ENCODE measurements at places on chromosomes 3 and 15. TPM values are rescaled to one million over a fixed set of nuclear protein-coding genes. Genes with fewer than 3 reads are reported as not detected.

Gene LMOD3
- not detected for polyA plus RNA-seq

Gene EPHB1
- polyA plus RNA-seq, result 0.81 TPM

Gene XCR1
- not detected for polyA plus RNA-seq

Gene PPP1R14D
- not detected for polyA plus RNA-seq

Gene NEO1
- 4.5 TPM for polyA plus RNA-seq

Gene CCR3
- not detected for polyA plus RNA-seq

Gene REC114
- not detected for polyA plus RNA-seq

Gene CLRN1
- not detected for polyA plus RNA-seq

Gene DZIP3
- polyA plus RNA-seq, result 5.4 TPM

Gene ATP6V1A
- polyA plus RNA-seq, result 47.9 TPM

DNA sequence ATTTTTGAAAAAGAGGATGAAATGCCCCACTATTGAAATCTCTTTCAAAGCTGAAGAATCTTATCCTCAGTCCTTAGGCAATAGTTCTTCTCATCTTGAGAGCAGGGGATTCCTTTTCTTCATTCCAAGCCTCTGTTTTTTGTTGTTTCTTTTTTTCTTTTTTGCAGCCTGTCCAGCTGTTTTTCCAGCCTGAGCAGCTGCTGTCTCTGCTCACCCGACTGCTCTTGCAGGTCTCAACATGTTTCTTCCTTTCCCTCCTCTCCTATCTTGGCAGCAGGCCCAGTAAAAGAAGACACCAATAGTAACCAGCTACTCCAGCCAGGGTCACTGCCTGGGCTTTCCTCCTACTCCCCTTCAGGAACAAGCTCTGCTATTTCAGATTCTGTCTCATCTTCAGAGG, 23.8 kb downstream of the MEX3B start:
- DNase-seq, result no peak

GRCh38 chr3:133535971-133536881, 37.3 kb upstream of the CDV3 start:
- DNase-seq, result peak; percentile 96

DNA sequence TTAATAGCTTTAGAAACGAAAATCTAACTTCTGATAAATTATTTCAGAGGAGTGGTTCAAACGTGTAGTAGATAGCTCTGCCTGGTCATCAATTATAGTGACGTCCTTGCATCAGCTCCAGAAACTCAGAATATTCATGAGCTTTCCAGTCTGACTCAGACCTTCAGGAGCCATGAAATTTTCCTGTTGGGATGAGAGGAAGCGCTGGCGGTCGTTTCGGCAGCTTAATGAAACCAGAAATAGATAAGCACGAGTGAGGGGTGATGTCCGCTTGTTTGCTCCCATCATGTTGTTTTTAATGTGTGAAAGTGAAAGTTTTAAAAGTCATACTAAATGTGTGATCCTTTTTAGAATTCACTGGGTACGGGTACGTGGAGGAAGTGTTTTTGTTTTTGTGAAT, 141.1 kb downstream of the PGPEP1L start:
- peak; percentile 73 for DNase-seq

GRCh38 chr3:136604961-136605360, 147.2 kb downstream of the STAG1 start:
- no peak for DNase-seq

DNA sequence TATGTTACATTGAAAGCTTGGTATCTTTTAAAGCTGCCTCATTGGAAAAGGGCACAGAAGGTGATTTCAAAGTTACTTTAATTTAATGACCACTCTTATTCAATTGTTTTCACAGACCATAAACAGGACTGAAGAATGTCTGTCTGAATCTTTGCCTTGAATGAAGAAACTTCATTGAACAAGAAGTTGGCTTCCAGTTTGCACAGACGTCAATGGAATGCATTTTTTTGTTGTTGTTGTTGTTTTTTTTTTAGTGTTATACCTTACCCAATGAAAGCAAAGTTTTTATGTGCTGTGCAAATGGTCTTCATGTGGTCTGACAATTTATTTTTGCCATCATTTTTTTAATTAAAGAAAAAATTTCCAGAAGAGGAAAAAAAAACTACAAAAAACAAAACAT, 602.7 kb upstream of the TGFBR2 start:
- no peak for DNase-seq

- peak; percentile 83 for DNase-seq
Observed at GRCh38 chr15:39300451-39301153, 280.3 kb upstream of the THBS1 start.

DNA sequence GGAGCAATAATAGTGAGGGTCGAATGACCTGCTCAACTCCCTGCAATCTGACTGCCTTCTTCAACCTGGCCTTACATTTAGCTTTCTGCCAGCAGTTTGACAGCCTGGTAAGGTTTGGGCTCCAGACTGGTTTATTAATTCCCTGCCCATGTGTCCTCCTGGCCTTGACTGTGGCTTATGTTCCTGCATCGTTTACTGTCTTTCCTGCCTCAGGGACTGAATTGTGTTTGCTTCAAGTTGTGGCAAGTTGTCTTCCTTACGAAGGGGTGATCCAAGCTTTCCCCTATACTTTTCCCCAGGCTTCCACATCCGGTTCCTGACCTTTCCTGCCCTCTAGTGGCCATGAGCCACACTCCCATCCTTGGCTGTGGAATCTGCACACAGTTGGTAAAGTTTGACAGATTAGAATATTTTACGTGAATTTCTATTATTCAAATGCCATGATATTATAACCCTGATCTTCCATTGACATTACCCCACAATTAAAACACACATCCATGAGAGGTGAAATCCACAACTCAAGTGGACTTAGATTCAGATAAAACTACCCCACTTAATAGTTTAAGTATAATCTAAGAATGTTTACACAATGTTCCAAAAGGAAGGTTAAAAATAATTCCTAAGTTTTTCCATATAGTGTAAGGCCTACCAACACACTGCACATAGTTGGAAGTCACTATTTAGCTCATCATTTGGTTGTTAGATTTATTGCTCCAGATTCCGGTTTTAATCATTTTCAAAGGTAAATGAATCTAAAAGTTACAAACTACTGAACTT, 95.7 kb downstream of the NEDD4 start:
- DNase-seq, result peak; percentile 66

GRCh38 chr3:4306860-4307259, 3.7 kb downstream of the SETMAR start:
- peak; percentile 30 for DNase-seq

- no peak for DNase-seq
Observed at GRCh38 chr3:171077261-171077660, 50.7 kb upstream of the SLC2A2 start.

GRCh38 chr15:60729850-60730458, 251.0 kb upstream of the ICE2 start:
- DNase-seq, result no peak

- peak; percentile 39 for DNase-seq
Observed at GRCh38 chr3:112781599-112781998, 65.1 kb downstream of the CD200R1L start.

DNA sequence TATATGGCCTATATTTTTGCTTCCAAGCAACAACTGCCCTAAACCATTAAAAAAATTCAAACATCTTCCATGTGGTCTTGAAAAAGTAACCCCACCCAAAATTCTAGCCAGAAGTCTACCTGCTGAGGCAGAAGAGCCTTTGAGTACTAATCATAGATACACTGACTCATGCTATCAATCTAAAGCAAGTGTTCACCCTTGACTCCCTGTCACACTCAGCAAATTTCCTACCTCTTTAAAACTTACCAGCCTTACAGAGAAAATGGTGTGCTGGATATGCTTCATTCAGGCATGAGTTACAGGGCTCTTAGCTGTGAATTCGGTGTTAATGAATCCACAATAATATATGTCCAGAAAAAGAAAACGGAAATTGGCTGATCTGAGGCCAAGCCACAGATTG, 373.8 kb downstream of the MAGI1 start:
- DNase-seq, result no peak

DNA sequence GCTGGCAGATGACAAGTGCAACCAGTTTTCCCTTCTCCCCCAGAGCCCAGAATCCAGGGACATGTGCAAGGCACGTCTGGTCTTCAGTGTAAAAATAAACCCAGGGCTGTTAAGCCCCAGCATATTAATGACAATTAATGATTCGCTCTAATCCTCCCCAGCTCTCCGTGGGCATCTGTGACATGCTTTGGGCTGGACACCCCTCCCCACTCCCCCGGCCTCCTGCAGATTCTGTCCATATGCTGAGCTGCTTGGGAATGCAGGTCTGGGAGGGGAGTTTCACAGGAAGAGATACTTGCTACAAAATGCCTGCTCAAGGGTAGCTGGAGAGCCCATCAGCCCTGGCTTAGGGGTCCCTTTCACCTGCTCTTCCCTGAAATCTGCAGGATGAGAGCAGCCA, 43.0 kb upstream of the NTRK3 start:
- DNase-seq, result no peak

DNA sequence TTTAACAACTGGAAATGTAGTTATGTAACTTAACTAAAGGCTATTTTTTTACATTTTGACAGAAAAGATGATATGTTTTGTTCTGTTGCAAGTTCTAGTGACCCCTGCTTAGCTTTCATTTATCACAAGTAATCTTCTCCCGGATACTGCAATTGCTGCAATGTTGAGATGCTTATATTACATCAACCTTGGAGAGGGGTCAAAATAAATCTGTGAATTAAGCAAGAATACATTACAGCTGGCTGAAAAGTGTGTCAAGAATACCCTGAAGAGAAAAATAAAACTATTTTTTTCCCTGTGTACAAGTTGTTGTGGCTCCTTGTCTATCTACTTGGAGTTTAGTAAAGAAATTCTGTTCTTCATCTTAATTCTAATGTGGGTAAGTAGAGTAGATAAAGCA, 232.1 kb upstream of the GOLIM4 start:
- DNase-seq, result no peak

DNA sequence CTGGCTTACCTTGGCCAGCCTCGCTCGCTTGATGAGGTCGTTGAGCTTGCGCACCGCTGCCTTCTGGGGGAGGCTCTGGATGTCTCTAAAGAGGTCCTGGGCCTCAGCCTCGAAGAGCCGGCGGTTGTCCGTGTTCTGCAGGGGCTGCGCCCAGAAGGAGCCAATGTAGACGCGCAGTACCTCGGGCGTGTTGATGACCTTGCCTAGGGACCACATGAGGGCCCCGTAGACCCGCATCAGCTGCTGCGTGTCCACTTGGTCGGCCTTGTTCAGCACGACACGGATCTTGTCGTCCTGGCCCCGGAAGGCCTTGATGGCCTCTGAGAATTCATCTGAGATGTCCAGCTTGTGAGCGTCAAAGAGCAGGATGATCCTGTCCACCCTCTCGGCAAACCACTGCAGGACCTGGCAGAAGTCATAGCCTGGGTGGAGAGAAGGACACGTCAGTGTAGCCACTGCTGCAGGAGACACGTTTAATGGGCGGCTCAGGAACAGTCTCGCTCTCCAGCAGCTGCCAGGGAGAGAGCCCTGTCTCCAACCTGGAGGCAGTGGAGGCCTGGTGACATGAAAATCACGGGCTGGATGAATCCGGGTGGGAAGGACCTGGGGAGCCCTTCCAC, 25.5 kb upstream of the SPTBN5 start:
- no peak for DNase-seq

DNA sequence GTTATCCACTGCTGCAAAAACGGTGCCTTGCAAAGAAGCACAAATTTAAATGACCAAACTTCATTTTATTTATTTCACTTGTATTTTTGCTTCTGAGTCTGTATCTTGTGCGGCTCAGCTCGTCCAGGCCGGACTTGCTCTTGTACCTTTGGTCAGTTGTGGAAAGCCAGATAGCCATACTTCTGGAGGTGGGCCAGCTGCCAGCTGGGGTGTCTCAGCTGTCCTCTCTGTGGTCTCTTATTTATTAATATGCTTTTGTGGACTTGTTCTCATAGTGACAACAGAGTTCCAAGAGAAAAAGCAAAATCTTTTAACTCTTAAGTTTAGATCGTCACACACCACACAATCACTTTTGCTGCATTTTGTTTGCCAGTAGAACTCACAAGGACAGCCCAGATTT, 87.7 kb downstream of the IL1RAP start:
- no peak for DNase-seq

DNA sequence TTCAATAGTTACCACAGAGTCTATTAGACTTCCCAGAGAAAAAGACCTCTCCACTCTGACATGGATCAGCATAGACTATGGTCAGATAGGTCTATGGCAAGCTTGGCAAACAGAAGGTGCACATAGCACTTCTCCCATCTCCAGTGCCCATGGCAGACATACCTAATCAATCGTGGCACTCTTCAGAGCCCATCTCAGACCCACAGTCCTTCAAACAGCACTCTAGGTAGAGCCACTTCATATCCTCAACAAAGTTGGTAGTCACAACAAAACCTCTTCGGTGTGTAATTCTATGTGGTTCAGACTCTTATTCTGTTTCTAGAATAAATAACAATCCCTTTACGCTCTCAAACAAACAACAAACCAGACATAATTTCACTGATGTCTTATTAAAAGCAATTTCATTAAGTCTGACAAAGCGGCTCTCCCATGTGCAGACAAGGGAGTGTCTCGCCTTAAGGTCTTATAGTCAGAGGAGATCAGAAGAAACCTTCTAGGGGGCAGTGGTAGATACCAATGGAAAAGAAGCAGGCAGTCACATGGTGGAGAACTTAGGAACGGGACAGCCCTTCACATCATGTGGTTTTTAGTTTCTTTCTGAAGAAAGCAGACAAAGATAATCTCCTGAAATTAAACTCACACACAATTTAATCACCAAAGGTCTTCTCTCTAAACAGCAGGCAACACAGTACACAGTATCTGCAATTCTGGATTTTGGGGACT, 483.4 kb downstream of the FOXP1 start:
- DNase-seq, result no peak

DNA sequence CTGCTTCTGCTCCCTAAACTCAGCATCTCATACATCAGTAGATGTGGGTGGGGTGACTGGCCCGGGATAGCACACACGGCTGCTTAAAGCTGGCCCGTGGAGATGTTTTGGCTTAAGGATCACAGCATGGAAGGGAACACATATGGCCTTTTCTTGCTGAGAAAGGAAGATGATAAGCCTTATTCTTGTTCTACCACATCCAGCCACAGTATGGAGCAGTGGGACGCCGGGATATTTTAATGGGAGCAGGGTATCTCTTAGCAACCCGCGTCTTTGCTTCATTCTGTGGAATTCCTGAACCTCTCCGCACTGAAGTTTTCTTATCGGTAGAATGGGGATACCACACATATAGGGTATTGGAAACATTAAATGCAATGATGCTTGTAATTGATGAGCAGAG, 94.1 kb upstream of the PROK2 start:
- no peak for DNase-seq
